ENCODE measurements at places on chromosomes 4 and X.

GRCh38 chr4:20418861-20419451, 167.3 kb downstream of the SLIT2 start:
- DNase-seq, result peak; percentile 42

DNA sequence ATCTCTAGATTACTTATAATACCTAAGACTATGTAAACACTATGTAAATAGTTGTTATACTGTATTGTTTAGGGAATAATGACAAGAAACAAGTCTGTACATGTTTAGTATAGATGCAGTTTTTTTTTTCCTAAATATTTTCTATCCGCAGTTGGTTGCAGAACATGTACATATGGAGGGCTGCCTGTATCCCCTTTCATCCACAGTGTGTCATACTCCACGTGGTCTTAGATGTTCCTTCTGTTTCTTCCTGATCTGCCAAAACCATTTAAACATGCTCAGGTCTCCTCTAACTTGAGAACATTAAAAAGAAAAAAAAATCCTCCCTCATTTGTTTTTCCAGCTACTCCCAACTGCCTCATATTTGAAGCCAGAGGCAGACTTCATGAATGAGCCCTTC, 14.0 kb downstream of the OCIAD1 start:
- no peak for DNase-seq

GRCh38 chr4:80911458-80911857, 119.0 kb upstream of the BMP3 start:
- DNase-seq, result no peak

DNA sequence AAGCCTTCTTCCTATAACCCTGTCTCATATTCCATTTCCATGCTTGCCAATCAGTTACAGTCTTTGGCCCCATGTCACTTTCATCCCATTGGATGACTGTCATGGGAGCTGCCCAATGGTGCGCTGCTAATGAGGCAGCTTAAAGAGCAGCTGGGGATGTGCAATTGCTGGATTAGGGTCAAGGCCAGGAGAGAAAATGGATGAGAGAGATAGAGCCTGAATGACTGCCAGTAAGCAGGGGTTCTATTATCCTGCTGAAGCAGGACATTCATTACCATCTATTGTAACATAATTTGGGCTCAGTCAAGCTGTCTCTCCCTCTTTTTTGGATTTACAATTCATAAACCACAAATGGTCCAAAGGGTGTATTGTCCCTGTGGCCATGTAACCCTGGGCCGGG, 909.0 kb downstream of the CENPC start:
- no peak for DNase-seq

- no peak for DNase-seq
Observed at GRCh38 chr4:29013341-29013740, 1706.8 kb upstream of the PCDH7 start.

GRCh38 chr4:64821219-64821976, 412.1 kb upstream of the TECRL start:
- no peak for DNase-seq

DNA sequence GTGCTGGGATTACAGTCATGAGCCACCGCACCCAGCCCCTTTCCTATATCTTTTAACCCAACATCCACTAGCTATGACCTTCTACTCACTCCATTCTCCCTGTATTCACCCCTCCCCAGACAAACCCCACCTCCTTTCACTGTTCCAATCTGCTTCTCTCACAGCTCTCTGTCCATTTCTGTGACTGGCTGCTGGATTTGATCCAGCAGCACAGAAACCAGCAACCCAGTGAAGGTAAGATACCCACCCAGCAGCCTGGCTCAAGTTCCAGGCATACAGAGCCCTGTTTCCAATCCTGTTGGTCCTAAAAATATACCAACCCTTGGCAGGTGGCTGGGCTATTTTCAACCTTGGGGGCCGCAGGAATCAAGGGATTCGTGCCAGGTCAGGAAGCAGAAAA, 56.9 kb upstream of the SMIM10 start:
- no peak for DNase-seq

GRCh38 chrX:69154051-69154450, 11.2 kb downstream of the PJA1 start:
- DNase-seq, result no peak

DNA sequence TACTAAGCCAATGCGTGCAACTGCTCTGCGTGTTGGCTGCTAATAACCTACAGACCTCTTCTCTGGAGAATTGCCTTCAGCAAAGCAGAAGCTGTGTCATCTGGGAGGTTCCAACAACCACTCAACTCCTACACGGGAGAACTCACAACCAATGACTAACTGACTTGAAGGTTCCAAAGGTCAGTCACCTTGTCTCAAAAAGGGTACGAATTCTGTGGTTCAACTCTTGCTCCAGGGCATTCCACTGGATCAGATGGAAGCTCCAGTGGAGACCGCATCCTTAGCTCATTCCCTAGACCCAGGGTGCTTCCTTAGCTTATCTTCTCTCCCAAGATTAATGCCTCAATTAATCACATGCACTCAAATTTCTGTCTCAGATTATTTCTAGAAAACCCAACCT, 222.7 kb downstream of the CHIC2 start:
- no peak for DNase-seq

DNA sequence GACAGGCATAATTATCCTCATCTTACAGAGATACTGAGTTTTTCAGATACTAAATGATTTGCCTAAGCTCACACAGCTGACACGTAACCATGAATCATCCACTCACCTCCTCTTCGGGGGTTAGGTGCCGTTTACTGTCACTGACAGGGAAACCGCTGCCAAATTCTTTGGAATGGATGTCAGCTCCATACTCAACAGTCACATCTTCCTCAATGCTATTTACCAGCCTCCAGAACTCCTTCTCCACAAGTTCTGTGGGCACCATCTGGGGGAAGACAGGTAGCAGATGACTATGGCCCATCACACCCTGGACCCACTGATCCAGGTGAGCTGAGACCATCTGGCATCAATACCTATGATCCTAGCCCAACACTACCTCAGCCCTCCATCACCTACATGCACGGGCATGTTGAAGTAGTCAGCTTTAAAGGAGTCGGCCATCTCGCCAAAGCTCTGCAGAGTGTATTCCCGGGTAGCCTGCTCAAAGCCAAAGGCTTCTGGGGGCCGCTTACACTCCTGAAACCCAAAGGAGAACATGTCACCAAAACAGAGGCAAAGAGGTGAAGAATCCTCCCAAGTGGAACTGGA, 13.5 kb downstream of the KDM5C start:
- no peak for DNase-seq

DNA sequence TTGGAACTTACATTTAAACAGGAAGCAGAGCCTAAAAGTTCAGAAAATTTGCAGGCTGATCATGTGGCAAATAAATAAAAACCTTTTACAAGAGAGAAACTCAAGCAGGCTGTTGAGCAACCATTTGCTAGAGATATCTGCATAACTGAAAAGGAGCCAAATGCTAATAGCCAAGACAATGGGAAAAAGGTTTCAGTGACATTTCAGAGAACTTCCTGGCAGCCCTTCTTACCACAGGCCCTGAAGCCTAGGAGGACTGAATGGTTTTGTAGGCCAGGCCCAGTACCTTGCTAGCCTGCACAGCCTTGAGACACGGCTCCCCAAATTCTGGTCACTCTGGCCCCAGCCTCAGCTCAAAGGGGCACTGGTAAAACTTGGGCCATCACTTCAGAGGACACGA, 945.1 kb downstream of the ADGRL3 start:
- no peak for DNase-seq

GRCh38 chrX:148024425-148025148, 43.5 kb downstream of the FMR1NB start:
- DNase-seq, result no peak

- DNase-seq, result no peak
Observed at GRCh38 chr4:70994069-70994366, 569 bp downstream of the DCK start.

GRCh38 chr4:1321946-1322650, 24.9 kb upstream of the UVSSA start:
- DNase-seq, result no peak

DNA sequence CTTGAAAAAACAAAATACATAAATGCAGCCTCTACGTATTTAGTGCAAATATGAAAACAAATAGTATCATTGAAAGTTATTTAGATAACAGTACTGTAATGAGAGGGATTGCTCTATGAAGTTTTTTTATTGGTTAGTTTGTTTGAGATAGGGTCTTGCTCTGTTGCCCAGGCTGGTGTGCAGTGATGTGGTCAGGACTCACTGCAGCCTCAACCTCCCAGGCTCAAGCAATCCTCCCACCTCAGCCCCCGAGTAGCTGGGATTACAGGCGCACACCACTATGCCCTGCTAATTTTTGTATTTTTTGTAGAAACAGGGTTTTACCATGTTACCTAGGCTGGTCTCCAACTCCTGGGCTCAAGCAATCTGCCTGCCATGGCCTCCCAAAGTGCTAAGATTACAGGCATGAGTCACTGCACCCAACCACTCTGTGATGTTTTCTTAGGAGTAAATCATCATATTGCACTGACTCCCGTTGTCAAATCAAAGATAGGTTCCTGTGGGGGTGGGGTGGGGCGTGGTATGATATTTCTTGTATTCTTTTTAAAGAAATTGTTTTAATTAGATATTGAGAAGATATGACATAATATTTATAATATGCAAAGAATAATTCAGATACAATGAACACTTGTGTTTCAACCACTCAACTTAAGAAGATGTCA, 75.8 kb downstream of the ATG4A start:
- no peak for DNase-seq

DNA sequence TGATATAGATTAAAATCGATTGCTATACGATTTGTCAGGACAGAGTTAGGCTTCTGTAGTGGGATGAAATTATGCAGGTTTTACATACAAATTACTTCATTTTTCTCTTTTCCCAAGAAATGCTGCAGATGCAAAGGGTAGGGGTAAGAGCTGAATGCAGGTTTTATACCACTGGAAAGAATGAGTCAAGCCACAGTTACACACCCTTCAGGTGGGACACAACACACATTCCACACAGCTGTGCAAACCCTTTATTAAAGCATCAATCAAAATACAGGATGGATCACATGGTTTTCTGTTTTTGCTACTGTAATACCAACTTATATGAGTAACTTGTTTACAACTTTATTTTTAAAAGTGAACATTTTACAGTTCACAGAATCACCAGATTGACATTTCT, 39.8 kb downstream of the MFAP3L start:
- DNase-seq, result peak; percentile 25

- DNase-seq, result peak; percentile 39
Observed at GRCh38 chrX:113929004-113929403, 654.9 kb upstream of the HTR2C start.

GRCh38 chr4:6309777-6310176, 40.1 kb downstream of the WFS1 start:
- no peak for DNase-seq

GRCh38 chr4:152109531-152110509, 349.0 kb upstream of the GATB start:
- no peak for DNase-seq

DNA sequence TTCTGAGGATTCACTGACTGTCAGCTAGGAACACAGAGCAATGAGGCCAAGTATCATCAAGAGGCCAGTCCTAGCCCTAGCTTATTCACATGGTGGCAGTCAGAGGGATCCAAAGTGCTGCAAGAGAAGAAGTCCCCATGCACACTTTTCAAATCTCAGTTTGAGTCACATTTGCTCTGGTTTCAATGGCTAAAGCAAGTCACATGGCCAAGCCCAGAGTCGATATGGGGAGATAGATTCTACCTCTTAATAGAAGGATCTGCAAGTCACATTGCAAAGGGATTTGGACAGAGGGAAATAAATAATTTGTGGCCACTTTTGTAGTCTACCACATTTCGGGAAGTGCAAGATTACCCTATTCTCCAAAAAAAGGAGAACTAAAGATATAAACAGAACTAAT, 3.7 kb upstream of the LCORL start:
- no peak for DNase-seq

DNA sequence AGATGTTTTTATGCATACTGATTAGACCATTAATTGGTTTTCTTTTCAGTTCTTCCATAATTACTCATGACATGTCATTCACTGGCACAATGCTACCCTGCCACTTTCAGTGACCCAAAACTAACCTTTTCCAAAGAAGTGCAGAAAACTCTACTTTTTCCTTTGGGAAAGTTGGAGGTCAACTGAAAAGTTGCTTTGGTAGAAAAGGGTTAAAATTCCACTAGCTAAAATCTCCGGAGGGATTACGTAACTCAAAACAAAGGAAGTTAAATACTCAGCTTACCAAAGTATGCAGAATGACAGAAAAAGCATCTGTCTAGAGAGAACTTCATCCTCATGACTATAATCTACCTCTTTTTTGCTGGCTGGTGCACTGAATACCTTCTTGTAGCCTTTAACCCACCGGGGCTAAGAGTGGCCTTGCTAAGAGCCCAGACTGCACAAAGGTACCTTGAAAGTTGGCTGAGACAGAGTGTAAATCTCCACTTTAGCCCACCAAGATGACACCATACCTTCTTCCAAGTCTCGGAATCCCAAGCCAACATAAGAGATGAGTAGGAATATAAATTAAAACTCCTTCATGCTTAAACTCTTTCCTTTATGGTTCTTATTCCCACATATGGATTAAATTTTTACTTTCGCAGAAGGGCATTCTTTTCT, 1099.5 kb upstream of the INTU start:
- no peak for DNase-seq

DNA sequence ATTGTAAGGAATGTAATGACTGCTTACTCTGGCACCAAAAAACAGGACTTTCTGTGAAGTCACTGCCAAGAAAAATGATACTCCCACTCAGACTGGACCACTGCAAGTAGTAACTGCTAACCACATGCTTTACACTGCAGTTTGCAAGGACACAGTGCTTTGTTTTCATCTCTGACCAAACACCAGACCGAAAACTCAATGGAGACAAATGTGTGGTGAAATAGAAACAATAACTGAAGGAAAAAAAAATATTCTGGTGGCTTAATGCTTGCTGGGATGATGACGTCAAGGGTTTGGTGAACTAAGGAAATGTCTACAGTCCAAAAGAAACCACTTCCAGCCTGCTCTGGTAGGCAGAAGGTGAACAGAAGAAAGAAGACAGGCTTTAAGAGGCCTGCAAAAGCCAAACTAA, 13.2 kb downstream of the GPC4 start:
- no peak for DNase-seq

DNA sequence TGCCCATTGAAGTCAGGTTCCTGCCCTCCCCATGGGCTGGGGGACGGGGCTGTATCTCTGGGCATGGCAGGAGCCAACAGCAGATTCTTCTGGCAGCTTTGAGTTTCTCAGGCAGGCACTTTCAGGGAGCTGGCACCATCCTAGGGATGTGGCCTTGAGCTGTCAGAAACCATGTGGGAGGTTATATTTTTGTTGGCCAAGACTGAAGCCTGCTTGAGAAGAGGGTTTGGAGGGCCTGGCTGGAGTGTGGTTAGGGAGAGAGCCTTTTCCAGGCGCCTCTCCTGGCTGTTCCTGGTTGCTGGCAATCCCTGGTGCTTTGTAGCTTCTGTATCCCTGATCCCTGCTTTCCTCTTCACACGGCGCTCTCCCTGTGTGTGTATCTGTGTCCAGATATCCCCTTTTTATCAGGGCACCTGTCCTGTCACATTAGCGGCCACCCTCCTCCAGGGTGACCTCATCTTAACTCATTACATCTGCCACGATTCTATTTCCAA, 30.6 kb upstream of the SORCS2 start:
- DNase-seq, result no peak

DNA sequence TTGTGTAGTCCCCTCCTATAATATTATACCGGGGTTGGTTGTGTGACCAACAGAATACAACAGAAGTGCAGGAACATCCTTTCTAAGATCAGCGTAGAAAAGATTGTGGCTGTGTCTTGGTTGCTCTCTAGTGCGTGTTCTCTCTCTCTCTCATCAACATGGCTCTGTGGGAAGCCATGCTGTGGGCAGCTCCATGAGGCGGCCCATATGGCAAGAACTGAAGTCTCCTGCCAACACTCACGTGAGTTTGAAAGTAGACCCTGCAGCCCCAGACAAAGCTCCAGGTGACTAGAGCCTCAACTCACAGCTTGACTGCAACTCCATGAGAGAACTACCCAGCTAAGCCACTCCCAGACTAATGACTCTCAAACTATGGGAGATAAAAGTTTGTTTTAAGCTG, 118.7 kb downstream of the TSPAN5 start:
- no peak for DNase-seq

Measured in SW480 (cell line).